HCEC 1CT (cell line): ENCODE measurements at places on chromosomes 1 and 21.

- DNase-seq: no peak
Observed at GRCh38 chr1:230058626-230059025, 8.4 kb upstream of the GALNT2 start.

- DNase-seq: peak; percentile 90
Observed at GRCh38 chr1:55781944-55782482, 566.8 kb upstream of the USP24 start.

GRCh38 chr1:214364386-214364785 lies 83.4 kb downstream of the SMYD2 start:
- no peak for DNase-seq

DNA sequence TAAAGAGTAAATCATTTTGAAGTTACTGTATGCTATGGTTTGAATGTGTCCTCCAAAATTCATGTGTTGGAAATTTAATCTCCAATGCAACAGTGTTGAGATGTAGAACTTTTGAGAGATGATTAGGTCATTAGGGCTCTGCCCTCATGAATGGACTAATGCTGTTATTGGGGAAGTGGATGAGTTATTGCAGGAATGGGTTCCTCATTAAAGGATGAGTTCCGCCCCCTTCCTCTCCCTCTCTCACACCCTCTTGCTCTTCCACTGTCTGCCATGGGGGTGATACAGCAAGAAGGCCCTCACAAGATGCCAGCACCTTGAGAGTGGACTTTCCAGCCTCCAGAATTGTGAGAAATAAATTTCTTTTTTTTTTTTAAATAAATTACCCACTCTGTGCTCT lies 97.6 kb downstream of the ATP1A1 start:
- no peak for DNase-seq

- no peak for DNase-seq
Observed at GRCh38 chr21:37076087-37076850, 3.2 kb downstream of the TTC3 start.

- DNase-seq: no peak
Observed at GRCh38 chr1:32411261-32411660, 17.0 kb upstream of the BSDC1 start.
